ENCODE measurements at places on chromosomes 16 and 17.

- no peak for DNase-seq
Measured at GRCh38 chr17:4204710-4205173, 59.0 kb downstream of the ANKFY1 start.

DNA sequence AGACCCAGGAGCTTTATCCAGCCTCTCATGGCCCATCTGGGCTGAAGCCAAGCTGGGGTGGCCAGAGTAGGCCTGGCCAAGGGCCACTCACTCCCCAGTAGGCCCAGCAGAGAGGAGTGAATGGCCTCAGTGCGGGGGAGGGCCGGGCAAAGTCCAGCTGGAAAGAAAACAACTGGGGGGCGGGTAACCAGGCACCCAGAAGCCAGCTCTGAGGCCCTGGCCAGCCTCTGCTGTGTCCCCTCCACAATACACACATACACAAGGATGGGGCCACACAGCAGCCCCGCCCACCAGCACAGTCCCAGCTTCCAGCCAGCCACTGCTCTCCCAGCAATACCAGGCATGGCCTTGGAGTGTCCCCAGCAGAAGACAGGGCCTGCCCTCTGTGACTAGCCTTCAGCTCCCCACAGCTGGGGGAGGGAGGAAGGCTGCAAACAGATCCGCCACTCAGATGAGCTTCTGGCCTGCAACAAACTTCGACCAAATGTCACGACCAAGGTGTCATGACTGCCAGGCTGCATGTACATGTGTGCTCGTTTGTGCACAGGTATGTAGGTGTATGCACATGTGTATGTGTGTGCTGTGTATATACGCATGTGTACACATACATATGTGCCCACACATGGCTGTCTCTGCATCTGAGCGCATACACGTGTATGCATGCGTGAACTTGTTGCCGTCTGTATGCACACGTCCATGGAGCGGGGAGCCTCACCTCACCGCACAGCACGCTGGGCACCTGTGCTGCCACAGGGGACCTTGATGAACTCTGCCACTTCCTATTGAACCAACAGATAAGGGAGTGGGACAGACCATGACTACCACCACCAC is 5.0 kb downstream of the CARHSP1 start:
- no peak for DNase-seq

DNA sequence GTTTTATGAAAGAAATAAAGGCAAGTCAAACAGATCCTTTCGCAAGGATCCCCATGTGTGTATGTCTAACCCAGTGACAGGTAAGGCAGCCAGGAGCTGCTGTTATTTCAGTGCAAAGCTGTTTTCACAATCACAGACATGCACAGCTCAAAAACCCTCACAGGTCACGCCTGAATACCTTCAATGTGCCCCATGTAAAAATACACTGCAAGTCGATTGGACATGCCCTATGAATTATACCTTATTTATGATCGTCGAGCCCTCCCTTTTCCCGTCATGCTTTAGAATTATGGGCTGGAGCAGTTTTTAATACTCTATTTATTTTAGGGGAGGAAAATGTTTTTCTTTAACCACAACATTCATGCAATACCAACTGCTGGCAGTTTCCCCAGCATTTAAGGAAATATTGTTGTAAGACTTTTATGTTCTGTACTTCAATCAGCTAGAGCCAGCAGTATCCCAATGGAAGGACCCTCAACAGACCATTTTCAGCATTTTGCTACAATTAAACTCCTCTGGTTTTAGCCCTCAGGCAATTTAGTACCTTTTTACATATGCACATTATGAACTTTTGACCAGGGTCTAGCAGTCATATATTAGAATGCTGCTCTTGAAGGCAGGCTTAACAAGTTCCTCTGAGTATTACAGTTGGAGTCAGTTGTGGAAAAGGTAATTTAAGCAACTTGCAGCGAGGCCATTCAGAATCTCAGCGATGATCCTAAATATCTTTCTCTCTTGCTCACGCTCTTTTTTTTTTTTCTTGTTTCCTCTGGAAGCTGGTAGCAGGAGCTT is 362.2 kb downstream of the WWOX start:
- no peak for DNase-seq

DNA sequence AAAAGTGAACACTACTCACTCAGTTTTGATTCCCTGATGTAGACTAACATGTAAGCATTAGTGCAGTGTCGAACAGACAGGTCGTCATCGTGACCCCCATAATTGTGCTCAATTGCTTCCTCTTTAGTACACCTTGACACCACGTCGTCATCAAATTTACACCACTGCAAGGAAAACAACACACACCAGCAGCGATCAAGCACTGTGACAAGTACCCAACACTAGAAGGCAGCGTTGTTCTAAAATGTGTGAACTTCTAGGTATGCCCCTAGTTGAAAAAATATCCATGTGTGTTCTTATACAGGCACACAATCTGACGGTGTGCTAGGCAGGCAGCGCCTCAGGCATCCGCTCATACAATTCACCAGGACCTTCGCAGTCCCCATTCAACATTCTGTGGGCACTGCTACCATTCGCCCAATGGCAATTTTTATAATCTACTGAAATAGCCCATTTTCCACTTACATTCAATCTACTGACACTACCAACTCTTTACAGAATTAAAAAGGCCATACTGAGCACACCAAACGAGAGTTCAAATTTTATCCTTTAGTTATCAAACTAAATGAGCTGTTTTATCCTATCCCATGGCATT is 23.1 kb downstream of the LITAFD start:
- DNase-seq, result peak; percentile 56

DNA sequence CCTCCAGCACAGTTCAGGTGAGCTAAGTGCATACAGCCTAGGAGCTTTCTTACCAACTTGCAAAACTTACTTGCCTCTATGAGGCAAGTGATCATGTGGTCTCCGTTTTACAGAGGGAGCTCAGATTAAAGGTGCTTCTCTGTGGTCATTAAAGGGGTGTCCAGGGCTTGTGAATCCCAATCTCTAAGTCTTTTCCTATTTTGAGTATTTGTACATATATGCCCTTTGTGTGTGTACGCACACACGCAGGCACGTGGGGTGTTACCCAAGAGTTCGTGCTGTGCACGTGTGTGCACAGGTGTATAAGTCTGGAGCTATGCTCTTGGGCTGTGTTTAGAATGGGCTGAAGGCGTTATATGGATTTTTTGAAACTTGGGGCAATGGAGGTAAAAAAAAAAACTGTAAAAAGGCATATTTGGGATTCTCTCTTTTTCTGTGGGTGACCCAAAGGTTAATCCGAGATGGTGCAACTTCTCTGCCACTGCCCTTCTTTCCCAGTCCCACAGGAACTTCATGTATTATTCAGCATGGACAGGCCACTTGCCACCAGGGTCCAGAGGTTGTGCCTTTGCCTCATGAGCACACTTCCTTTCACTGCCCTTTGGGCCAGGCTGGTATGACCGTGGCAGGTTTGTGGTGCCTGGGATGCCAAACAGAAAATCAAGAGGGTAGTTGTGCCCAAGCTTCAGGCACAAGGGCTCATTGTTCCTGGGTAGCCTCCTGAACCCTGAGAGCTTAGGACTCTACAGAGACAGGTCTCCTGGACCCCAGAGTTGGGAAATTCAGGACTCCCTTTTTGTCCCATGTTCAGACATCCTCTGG is 1.5 kb downstream of the ABCC3 start:
- no peak for DNase-seq
